GM23248 (cell line): ENCODE measurements at places on chromosomes 3 and 15. TPM values are rescaled to one million over a fixed set of nuclear protein-coding genes. Genes with fewer than 3 reads are reported as not detected.

DNA sequence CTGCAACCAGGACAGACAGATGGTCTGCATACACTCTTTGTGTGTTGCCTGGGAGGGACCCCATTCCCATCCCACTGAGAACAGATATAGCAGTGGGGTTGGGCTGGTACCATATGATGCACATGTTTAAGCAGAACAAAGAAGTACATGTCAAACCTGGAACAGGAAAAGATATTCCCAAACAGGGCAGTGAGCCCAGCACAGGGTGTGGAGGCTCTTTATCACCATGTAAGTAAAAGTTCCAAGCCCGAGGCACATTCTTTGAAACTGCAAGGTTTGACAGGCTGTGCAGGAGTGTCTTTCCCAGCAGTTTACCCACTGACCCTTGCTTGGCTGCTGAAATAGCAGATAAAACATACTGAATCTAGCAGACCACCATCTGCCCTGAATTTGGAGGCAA lies 5.3 kb upstream of the ZNF445 start:
- H3K27me3 ChIP-seq = no peaks in the 10 kb centered on the region
- H3K36me3 ChIP-seq = no peaks in the 10 kb centered on the region
- H3K27ac ChIP-seq = no peak overlapping the region
- no peaks in the 10 kb centered on the region; the same call in 1 of the 2 replicates for H3K4me1 ChIP-seq

- no peaks in the 10 kb centered on the region for H3K27me3 ChIP-seq
- H3K36me3 ChIP-seq = no peaks in the 10 kb centered on the region
- H3K4me3 ChIP-seq = no peak overlapping the region
- peak; percentile 79 for DNase-seq
Measured at GRCh38 chr15:31605467-31605931, 278.9 kb downstream of the KLF13 start.

DNA sequence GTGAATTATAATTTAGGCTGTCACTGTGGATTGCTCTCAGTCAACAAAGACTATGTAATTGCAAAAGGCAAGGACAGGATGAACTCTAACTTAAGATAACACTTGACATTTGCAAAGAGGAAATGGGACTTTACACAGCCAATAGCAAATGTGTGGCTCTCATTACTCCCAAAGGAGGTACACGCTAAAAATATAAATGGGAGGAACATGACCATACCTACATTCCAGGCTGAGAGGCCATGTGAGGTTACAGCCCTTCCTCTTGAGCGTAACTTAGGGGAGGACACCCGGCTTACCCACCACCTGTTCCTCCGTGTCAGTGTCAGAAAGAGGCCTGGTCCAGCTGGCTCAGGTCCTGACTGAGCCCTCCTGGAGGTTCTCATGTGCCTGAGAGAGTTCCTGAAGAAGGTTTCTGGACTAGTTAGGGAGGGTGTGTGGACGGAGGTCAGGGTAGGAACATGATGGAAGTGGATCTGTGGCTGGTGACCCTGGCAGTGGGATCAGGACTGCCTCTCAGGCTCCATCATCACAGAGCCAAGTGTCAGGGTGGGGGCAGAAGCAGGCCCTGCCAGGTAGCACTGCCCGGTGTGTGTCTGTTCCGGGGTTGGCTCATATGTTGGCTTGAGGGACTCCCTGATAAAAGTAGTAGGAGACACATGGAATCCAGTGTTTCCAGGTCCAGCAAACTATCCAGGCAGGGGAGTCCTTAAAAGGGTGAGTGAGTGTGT lies 7.9 kb downstream of the POPDC2 start:
- H3K36me3 ChIP-seq = no peaks in the 10 kb centered on the region
- H3K4me1 ChIP-seq = no peaks in the 10 kb centered on the region
- DNase-seq = no peak
- no peak overlapping the region for H3K4me3 ChIP-seq
- H3K27me3 ChIP-seq = no peaks in the 10 kb centered on the region
- no peak overlapping the region for H3K27ac ChIP-seq

GRCh38 chr3:99960123-99960878 lies 142.6 kb downstream of the CMSS1 start:
- H3K4me3 ChIP-seq = no peak overlapping the region
- no peak overlapping the region for H3K27ac ChIP-seq
- no peaks in the 10 kb centered on the region for H3K27me3 ChIP-seq
- DNase-seq = no peak

- H3K27me3 ChIP-seq = peaks cover 50% of the 10 kb centered on the region
- no peaks in the 10 kb centered on the region for H3K36me3 ChIP-seq
- H3K4me1 ChIP-seq = peaks cover 7% of the 10 kb centered on the region
- no peak overlapping the region for H3K27ac ChIP-seq
- no peak overlapping the region for H3K4me3 ChIP-seq
Measured at GRCh38 chr3:193987186-193987585, 148.8 kb upstream of the HES1 start.

- H3K27me3 ChIP-seq = no peaks in the 10 kb centered on the region
- no peaks in the 10 kb centered on the region for H3K36me3 ChIP-seq
- peak; percentile 89 for DNase-seq
- H3K27ac ChIP-seq = peak within 1 kb of the TSS; percentile 54
- peaks cover 41% of the 10 kb centered on the region for H3K4me1 ChIP-seq
Measured at GRCh38 chr3:52533623-52534280, at the start of gene NT5DC2. TSS of gene NT5DC2 (minus strand) at chr3:52533857. CDS start at chr3:52533737, 120 bp downstream.

DNA sequence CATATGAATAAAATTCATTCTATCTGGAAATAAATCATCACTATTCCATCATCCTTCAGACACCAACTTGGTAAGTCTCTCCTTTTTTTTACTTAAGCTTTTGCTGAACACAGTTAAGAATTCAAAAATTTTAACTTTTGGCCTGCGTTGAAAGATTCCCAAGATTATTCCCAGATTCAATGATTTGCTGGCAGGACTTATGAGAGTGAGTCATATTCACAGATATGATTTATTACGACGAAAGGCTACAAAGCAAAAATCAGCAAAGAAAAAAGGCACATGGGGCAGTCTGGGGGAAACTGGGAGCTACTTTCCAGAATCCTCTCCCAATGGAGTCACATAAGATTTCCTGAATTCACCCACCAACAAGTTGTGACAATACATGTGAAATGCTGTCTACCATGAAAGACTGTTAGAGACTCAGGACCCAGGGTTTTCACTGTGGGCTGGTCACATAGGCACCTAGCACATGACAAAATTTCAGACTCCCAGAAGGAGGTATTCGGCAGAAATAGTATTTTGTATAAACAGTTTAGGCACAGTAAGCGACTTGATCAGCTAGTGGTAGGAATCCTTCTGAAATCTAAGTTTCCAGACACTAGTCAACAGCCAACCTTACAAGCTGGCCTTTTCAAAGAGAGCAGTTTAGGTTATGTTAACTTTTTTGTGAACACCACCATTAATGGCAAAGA lies 82.1 kb downstream of the DLG1 start:
- peaks cover 30% of the 10 kb centered on the region for H3K4me1 ChIP-seq
- H3K27me3 ChIP-seq = no peaks in the 10 kb centered on the region
- DNase-seq = peak; percentile 50
- no peaks in the 10 kb centered on the region for H3K36me3 ChIP-seq
- peak overlapping the region; percentile 64 for H3K27ac ChIP-seq
- peak overlapping the region; percentile 37 for H3K4me3 ChIP-seq

GRCh38 chr3:38565339-38566214 lies 69.4 kb downstream of the EXOG start:
- no peak overlapping the region for H3K4me3 ChIP-seq
- H3K27me3 ChIP-seq = 0 out of 2 replicates have a peak, but pooled peaks cover 6% of the 10 kb centered on the region
- DNase-seq = no peak

- peak overlapping the region; percentile 97 for H3K4me3 ChIP-seq
- H3K4me1 ChIP-seq = peaks cover 11% of the 10 kb centered on the region
Measured at GRCh38 chr3:173584838-173585831, 187.6 kb downstream of the NLGN1 start.

- no peaks in the 10 kb centered on the region for H3K27me3 ChIP-seq
- no peaks in the 10 kb centered on the region for H3K36me3 ChIP-seq
- peaks cover under 1% of the 10 kb centered on the region for H3K4me1 ChIP-seq
Measured at GRCh38 chr15:58313304-58313703, 118.5 kb upstream of the LIPC start.

GRCh38 chr3:116734243-116734642 lies 24.7 kb downstream of the TUSC7 start:
- H3K4me1 ChIP-seq = no peaks in the 10 kb centered on the region

GRCh38 chr3:177201700-177202397 lies 4.6 kb upstream of the TBL1XR1 start:
- H3K27me3 ChIP-seq = no peaks in the 10 kb centered on the region
- no peak overlapping the region for H3K4me3 ChIP-seq
- no peaks in the 10 kb centered on the region for H3K36me3 ChIP-seq

DNA sequence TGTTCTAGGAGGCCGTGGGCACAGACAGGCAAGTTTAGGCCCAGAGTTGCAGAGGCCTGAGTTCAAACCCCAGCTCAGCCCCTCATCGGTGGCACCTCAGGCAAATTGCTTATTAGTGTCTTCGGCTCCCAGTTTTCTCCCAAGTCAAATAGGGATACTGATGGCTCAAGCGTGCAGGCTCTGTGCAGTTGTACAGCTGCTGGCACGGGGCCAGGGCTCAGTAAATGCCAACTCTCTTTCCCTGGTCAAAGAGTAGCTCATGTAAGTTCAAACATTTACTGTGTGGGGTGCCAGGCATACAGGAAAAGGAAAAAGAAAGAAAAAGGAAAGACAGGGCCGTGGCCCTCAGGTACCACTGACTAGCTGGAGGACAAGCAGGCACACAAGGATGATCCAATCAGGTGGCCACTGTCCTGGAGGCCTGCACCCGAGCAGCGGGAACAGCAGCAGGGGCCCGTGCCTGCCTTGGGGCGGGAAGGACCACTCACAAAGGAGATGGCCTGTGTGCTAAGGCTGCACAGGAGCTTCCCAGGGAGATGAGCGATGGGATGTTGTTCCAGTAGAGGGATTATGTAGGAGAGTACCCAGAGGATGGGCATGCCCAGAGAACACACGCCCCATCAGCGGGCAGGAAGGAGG lies 70.8 kb downstream of the TBC1D2B start:
- H3K36me3 ChIP-seq = peaks cover 14% of the 10 kb centered on the region
- H3K4me1 ChIP-seq = peaks cover 21% of the 10 kb centered on the region
- no peaks in the 10 kb centered on the region for H3K27me3 ChIP-seq
- H3K27ac ChIP-seq = no peak overlapping the region
- H3K4me3 ChIP-seq = no peak overlapping the region

ADPRH gene
- 2.1 and 6.6 TPM in 2 replicates for total RNA-seq

MFN1 gene
- total RNA-seq = 44.7 and 54.9 TPM in 2 replicates

EFCC1 gene
- total RNA-seq = not detected in 2 replicates

TP63 gene
- total RNA-seq = not detected in 2 replicates

MYO5C gene
- not detected in 2 replicates for total RNA-seq

CX3CR1 gene
- not detected in 2 replicates for total RNA-seq

CCR1 gene
- not detected in 2 replicates for total RNA-seq
